ENCODE measurements at places on chromosomes 6 and 20.
A peak's percentile ranks its signal among the peaks of the same experiment; 100 is the strongest.

- DNase-seq: no peak
Observed at GRCh38 chr6:167968091-167968490, 29.4 kb upstream of the KIF25 start.

- no peak for DNase-seq
Observed at GRCh38 chr20:60491051-60491581, 532.9 kb downstream of the CDH26 start.

DNA sequence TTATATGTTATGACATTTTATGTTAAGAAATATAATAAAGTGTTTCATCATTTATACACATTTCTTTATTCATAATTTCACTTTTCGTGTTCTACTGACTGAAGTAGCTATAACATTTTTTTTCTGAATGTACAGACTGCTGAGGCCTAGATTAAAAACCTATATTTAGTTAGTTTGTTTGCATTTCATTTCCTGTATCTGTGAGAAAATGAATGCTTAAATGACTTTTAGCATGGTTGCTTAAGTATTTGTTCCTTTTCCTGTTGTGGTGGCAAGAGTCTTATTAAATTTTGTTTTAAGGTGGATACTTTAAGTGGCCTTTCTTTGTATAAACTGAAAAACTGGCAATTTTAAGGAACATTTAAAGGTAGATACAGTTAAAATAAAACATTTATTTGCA, 779.7 kb upstream of the MAN1A1 start:
- no peak for DNase-seq

DNA sequence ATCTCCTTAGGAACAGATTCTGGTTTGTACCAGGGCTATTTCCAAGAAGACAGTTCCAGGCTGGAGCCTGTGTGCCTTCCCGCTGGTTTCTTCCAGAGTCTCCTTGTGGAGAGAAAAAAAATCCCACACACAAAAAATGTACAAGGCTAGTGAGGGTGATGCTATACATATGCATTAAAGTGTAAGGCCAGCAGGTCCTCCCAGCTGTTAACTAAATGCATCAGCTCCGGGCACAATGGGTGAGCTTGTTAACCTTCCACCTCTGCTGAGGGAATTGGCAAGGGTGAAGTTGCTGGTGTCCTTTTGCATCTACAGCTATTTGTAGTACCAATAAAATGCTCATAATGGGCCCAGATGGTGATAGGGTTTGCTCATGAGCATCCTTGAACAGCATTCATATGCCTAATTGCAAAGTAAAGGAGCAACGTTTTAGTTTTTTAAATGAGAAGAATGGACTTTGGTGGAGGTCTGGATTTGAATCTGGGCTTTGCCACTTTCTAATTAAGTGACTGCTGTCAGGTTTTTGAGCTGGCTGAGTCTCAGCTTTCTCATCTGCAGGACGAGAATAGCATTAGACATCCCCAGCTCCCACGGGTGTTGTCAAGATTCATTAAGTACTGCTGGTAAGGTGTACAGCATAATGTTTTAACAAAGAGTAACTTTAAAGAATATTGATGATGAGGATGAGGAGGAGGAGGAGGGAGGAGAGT, 361.8 kb downstream of the QKI start:
- no peak for DNase-seq

DNA sequence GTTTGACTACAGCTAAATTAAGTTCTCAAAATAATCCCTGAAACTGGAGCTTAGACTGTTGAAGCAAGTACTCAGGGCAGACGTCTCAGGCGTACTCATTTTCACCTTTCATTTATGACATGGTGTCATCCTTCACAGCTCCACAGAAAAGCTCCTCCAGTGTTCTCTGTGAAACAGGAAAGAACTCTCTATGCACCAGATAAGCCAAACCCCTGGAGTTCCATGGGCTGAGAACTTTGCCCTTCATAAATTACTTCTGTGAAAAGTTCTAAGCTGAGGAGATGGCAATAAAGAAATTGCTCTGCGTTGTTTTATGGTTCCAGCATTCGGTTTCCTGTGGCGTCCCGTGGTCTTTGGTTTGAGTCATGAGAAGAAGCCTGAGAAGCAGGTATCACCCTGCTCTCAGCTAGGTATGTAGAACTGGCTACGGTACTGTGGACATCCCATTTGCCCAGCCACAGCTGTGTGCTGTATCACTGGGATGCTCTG, 20.2 kb upstream of the RREB1 start:
- DNase-seq: no peak

- DNase-seq: no peak
Observed at GRCh38 chr6:38172739-38173410, 353.3 kb downstream of the ZFAND3 start.

DNA sequence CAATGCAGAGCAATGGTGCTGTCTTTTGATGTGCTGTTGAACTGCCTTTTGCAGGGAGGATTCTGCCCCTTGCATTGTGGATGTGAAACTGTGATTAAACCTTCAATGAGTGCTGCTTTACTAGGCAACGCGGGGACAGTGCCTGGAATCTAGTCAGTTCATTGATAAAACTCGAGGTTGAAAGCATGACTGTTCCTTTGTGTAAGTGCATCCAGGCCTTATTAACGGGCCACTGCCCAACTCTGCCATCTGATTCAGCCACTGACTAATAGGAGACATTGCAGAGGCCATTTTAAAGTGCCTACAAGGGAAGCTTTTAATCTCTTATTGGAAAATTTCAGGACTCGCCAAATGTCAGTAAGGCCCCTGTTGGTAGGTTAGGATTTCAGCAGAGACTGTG, 49.3 kb downstream of the SLC35F1 start:
- no peak for DNase-seq

- DNase-seq: no peak
Observed at GRCh38 chr6:138226700-138227315, 8.5 kb upstream of the PBOV1 start.

DNA sequence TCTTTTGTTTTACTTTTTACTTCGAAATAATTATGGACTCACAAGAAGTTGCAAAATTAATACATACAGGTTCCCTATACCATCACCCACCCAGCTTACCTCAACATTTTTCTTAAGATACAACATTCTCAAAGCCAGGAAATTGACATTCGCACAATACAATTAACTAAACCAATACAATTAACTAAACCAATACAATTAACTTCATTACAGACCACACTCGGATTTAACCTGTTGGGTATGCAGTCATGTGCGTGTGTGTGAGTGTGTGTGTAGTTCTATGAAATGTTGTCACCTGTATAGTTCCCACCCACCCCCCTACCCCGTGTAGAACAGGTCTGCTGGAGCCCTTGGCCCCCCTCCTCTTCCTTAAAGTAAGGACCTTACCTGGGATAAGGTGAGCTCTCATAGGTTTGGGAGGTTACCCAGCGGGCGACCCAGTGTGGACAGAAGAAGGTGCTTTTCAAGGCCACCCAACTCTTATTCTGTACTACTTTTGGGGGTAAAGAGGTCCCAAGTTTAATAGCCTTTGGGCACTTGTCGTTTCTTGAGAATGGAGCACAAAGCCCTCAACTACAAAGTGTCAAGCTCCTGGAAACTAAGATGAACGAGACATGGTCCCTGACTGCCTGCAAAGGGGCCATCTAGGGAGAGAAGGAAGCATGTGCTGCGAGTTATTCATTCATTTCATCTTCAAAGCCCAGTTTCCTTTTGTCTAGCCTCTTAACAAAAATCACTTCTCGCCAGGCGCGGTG, 544 bp upstream of the STK38 start:
- DNase-seq: no peak

- DNase-seq: no peak
Observed at GRCh38 chr6:170516783-170517616, 36.1 kb downstream of the PSMB1 start.

DNA sequence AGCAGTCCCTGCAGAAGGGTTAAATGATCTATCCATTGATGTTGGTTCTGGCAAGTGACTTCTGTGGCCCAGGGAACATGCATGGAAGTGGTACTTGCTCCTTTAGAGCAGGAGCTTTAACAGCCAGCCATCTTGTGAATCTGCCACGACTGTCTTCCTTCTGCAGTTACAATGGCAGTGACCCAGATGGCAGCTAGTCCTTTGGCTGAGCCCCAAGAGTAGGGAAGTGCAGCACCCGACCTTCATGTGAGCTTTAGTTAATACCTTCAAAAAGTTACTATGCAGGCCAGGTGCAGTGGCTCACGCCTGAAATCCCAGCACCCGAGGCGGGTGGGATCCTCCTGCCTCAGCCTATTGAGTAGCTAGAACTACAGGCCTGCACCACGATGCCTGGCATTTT, 66.4 kb downstream of the POPDC3 start:
- DNase-seq: no peak

GRCh38 chr6:91161246-91161645, 574.4 kb upstream of the MAP3K7 start:
- no peak for DNase-seq

- DNase-seq: peak; percentile 43
Observed at GRCh38 chr6:83511901-83512681, at the start of gene PRSS35. PRSS35 (plus strand) TSS chr6:83512534; CDS start chr6:83523442, 10,908 bp downstream.

- no peak for DNase-seq
Observed at GRCh38 chr6:111808493-111808892, 64.8 kb downstream of the FYN start.

GRCh38 chr20:23032056-23032749, 2.9 kb upstream of the SSTR4 start:
- no peak for DNase-seq

- DNase-seq: no peak
Observed at GRCh38 chr6:149213829-149214228, 103.7 kb upstream of the TAB2 start.

DNA sequence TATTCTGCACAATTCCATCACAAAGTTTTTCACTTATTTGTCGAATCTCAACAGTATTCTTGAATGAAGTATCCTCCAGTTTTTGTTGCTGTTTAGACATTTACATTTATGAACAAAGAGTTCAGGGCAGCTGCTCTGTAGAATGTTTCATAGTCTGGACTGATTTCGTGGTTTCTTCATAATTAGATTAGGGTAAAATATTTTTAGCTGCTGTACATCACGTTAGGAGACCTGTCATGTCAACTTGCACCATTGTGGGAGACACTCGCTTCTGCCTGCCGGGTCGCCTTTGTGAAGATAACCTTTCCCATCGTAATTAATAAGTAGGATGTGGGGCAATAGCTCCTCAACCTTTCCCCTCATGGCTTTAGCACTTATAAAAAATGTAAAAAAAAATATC, 27.5 kb upstream of the RPS6KA2 start:
- no peak for DNase-seq

DNA sequence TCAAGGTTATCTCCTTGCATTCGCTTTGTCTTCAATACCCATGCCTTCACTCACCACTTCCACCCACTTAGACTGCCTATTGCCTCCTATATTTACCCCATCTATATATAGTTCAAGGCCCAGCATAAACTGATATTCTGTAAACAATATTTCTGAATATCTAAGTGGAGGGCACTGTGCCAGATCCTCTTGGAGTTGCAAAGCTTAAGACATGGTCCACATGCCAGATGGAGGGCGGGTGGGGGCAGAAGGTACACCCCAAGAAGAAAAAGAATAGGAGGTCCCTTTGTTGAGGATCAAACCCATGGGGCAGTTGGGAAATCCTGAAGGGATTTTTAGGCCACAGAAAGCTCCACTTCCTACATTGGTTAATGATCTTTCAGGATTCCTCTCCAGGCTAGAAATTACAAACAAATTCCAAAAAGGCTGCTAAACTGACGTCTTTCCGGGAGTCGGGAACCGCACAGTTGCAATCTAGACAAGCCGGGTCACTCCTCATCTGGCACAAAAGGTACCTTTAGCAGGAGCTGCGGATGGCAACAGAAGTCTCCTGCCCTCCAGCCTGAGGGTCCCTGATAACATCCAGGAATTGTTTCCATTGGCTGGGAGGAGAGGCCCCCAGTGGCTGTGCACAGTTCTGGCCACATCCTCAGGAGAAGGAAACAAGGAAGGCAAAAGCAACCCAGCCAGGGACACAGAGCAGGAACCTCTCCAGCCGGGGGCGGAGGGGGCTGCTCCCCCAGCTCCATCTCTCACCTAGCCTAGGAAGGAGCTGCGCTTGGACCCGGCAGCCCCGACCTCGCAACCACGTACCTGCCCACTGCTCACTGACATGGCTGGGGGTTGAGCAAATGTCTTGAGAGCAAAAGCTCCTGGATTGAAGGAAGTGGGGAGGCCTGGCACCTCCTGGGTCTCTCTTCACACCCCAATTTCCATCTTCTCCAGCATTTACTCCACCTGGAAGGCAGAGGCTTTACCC, 5.9 kb upstream of the LPIN3 start:
- DNase-seq: no peak

GRCh38 chr6:161152907-161153662, 120.8 kb downstream of the AGPAT4 start:
- no peak for DNase-seq

DNA sequence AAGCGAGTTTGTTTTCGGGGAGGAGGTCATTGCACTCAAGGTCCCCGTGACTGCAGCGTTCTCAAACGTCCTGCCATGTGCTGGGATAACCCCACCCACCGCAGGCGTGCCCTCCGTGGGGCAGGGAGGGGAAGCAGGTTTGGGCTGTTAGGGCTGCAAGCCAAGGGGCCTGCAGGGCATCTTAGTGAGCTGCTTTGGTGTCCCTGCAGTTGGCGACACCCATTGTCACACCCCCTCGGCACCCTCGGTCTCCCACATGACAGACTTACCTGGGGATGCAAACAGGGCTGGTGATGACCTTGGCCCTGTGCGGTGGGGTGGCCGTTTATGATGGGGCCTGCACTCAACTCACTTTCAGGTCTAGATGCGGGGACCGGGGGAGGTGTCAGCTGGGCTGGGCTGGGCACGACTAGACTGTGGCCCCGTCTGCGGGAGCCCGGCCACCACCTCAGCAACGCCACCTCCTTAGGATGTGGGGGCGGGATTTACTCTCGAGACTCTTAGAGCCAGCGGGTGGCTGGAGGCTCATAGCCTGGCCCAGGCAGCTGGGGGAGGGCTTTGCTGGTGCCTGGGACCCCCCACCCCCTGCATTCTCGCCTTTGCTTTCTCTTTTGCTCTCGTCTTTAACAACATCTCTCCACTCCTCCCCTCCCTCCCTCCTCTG, 6.5 kb upstream of the GATA5 start:
- no peak for DNase-seq

GRCh38 chr20:63363981-63364561, 2.9 kb upstream of the CHRNA4 start:
- no peak for DNase-seq

- peak; percentile 21 for DNase-seq
Observed at GRCh38 chr20:59807909-59808728, 125.3 kb downstream of the SYCP2 start.

GRCh38 chr6:137266309-137266586, 47.1 kb upstream of the IFNGR1 start:
- DNase-seq: no peak

DNA sequence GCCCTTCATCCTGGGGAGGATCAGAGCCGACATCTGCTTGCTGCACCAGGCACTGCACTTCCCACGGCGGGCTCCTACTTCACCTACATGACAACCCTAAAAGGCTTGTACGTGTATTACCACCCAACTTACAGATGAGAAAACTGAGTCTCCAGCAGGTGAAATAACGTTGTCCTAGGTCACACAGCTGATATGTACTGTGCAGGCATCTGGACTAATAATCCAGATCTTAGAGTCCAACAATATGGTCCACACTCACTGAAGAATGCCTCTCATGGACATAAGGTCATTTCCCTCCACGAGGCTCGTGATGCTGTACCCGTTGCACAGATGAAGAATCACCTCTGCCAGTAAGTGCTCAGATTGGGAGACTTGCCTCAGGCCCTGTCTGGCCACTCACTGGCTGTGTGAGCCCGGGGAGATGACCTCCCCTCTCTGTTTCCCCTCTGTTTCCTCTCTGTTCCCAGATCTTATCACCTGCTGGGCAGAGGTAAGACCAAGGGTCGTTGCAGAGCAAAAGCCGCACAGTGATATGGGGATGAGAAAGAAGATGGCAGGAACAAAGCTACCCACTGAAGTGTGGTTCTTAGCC, 32.1 kb downstream of the TGM2 start:
- DNase-seq: no peak

- DNase-seq: no peak
Observed at GRCh38 chr20:39282619-39283092, 320.5 kb downstream of the DHX35 start.

- no peak for DNase-seq
Observed at GRCh38 chr6:147040121-147040910, 163.9 kb upstream of the STXBP5 start.
